ENCODE measurements at places on chromosomes 11 and 22.

DNA sequence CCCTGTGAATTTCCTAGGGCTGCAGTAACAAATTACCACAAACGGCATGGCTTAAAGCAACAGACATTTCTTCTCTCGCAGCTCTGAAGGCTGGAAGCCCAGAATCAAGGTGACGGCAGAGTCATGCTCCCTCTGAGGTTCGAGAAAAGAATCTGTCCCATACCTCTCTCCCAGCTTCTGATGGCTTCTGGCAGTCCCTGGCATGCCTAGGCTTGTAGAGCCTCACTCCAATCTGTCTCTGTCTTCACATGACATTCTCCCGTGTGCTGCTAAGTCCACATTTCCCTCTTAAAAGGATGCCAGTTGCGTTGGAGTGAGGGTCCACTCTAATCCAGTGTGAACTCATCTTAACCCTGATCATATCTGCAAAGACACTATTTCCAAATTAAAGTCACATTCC, 116.2 kb downstream of the NECTIN1 start:
- no peak for DNase-seq

DNA sequence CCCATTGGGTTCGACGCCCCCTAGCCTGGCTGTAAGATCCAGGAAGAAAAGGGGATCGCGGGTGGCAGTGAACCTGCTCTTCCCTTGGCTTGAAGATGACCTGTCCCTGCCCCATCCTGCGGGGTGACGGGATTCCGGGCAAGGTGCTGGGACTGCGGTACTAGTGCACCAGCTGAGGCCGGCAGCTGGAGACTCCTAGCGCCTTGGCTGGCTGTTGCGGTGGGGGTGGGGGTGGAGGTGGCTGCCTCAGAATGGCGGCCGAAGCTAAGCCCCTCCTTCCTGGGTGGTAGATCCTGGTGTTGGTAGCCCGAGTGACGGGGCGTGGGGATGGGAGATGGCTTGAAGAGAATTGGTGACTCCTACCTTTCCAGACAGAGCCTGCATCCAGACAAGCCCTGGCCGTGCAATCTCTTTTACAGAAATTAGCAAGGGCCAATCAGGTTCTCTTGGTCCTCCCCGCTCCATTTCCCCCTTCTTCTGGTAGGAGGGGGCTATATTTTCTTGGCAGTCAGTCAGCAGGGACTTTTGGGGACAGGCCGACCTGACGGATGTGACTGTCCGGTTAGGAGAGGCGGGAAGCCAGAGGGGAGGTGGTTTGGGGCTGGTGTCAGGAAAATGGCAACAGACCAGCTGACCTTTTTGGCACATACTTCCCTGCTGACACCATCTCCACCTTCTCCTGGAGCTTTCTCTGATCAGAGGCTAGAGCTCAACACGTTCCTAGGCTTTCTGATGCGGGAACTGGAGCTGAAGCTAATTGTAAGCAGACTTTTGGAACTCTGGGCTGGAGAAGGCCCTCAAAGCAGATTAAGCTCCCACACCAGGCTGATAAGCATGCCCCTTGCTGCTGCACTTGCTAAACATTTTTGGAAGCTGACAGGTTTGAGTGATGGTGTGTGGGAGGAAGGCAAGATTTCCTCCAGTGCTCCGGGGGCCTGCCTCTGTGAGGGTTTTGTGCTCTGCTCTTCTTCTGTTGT, 2.0 kb downstream of the NAV2 start:
- DNase-seq: no peak

GRCh38 chr11:9796266-9796665, 132.4 kb downstream of the SWAP70 start:
- DNase-seq: no peak

DNA sequence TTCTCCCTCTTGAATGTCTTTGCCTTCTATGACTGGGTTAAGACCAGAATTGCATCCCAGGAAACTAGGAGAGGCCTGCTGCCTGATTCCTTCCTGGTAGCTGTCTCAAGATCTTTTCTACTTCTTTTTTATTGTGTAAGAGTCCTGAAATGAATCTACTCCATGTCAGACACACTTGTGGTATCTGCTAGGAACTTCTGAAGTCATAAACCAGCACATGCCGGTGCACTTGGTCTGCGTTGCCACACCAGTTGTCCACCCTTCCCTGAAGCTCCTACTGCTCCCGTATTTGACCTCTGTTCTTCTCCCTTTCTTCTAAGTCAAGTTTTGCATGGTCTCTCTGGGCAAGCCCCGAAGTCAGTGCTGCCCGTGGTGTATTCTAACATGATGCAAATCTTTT, 644.2 kb downstream of the ETS1 start:
- DNase-seq: no peak

DNA sequence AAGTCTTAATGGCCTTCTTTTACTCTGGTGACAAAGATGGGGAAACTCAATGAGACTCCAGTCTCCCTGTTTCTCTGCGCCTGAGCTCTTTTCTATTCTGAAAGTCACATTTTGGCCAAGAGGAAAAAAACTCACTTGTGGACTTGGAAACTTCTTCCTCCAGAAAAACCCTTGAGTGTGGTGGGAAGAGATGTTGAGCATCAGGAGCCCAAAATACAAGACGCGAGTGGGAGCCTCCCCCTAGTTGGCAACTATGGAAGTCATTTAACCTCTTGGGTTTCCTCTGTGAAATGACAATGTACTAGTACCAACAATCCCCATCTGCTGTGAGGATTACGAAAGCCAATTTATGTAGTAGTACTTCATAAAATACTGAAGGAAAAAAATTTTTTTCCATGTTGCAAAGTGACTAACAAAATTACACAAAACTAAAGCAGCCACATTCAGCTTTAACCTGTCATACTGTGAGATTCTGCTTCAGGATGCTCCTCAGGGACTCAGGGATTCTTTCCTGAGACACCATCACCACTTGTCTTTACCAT, 524 bp upstream of the SLC25A17 start:
- no peak for DNase-seq

DNA sequence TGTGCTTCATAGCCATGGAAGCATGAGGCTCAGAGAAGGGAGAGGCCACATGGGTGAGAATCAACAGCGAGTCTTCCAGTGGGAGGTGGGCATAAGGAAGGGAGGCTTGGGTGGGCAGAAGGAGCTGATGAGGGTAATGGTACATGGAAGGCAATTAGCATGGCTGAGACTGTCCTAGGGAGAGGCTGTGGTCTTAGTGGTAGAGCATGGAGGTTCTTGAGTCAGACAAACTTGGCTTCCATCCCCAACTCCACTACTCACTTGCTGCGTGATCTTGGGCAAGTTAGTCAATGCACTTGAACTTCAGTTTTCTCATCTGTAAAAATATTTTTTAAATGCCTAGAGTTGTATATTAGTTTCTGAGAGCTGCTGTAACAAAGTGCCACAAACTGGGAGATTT, 227.2 kb upstream of the E2F8 start:
- no peak for DNase-seq

DNA sequence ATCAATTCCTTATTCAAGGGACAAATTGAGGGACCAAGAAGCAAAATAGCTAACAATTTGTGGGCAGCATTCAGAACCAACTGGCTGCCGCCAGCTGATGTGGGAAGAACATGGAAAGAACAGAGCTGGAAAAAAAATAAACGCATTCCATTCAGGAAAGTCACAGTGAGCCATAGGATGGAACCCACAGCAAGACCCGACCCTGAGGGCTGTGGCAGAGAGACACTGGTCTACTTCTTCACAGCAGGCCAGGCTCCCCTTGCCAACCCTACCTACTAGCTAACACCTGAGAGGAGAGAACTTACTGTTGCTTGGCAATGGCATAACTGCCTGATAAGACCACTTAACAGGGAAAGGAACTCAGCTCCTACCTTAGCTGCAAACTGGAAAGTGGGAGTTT, 123.5 kb upstream of the APOA1 start:
- no peak for DNase-seq

DNA sequence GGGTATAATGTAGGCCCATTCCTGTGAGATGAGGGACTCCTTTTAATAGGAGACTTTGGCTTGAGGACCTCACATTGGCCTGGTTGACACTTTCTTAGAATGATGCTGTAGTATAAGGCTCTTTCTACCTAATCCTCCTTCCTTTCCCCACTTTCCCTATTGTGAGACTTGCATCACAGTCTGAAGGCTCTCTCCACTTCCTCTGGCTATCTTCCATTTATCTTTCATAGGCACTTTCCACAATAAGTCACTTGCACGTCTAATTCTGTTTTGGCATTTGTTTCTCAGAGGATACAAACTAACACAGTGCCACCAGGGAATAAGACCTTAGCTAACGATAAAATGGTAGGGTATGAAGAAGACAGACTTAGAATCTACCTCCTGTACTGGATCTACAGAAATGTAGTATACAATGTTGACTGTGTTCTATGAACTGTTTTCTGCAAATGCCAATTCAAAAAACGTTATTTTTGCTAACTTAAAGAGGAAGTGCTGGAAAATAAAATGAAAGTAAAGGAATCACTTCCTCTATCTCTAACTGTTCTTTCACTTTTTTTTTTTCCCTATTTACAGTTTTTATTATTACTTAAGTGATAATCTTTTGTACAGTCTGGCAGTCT, 17.9 kb upstream of the PDE3B start:
- DNase-seq: no peak

DNA sequence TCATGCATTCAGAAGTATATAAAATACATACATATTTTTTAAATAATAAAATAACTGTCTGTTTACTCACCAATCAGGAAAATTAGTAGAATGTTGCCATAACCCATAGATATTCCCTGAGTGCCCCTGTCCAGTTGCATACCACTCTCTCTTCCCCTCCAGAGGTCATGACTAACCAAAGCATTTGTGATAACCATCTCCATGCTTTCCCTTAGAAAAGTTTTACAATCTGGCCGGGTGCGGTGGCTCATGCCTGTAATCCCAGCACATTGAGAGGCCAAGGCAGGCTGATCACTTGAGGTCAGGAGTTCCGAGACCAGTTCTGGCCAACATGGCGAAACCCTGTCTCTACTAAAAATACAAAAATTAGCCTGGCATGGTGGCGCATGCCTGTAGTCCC, 33.2 kb upstream of the LDHA start:
- no peak for DNase-seq

DNA sequence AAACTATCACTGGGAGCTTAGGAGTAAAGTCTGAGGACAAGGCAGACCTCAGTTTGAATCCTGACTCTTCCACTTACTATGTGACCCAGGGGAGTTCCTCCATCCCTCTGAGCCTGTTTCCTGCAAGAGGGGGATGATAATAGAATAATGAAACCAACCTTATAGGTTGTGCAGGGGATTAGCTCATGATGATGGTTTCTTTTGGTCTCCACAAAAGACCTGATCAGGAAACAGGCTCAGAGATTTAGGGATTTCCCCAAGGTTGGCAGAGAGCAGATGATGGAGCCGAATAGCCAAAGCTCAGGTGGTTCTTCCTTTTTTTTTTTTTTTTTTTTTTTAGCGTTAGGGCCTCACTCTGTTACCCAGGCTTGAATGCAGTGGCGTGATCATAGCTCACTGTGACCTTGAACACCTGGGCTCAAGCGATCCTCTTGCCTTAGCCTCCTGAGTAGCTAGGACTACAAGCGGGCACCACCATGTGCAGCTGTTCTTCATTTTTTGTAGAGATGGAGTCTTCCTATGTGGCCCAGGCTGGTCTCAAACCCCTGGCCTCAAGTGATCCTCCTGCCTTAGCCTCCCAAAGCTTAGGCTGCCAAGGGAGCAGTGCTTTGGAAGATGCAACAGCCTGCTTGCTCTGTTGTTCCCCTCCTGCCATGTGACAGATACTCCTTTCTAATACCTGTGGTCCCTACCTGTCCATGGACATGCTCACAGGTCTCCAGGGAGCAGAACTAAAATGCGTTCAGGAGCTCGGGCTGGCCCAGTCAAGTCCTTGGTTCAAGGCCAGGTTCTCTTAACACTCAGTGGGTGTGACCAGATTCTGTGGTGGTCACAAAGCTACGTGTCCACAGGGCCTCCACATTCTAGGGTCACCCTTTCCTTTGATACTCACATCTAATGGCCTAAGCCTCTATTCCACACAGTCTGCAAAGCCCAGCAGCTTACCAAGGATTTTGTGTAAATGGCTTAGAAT, 22.3 kb downstream of the PATZ1 start:
- DNase-seq: no peak

- DNase-seq: no peak
Measured at GRCh38 chr11:84541731-84542340, 1085.3 kb downstream of the DLG2 start.

GRCh38 chr11:72705442-72706365, 31.5 kb upstream of the PDE2A start:
- no peak for DNase-seq

DNA sequence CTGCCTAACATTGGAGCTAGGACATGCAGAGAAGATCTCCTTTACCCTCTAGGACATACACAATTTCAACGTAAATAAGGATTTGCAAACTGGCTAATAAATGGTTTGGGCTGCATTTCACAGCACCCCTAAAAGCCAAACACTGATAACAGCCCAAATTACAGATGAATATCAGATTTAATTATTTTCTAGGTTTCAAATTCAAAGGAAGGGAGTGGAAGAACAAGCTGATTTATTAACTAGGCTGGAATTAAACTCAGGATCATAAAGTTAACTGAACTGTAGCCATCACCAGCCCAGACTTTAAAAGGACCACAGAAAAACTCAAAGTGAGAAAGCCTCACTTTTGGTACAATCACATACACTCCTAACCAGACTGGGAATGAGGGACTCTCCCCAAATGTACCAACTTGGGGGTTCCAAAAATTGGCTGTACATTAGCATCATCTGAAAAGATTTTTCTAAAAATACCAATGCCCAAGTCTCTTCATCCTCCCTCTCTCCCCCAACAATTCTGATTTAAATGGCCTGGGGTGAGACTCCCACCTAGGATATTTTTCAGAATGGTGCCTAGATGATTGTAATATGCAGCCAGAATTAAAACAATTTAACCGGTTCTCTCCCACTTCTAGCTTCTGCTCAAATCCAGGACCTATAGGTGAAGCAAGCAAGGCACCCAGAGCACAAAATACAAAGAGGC, 43.5 kb downstream of the SYTL2 start:
- DNase-seq: no peak

GRCh38 chr11:8032576-8033304, 45.6 kb downstream of the EIF3F start:
- no peak for DNase-seq

GRCh38 chr11:105911454-105911853, 110.6 kb downstream of the MSANTD4 start:
- no peak for DNase-seq

GRCh38 chr11:125410091-125410490, 86.0 kb downstream of the FEZ1 start:
- DNase-seq: no peak

DNA sequence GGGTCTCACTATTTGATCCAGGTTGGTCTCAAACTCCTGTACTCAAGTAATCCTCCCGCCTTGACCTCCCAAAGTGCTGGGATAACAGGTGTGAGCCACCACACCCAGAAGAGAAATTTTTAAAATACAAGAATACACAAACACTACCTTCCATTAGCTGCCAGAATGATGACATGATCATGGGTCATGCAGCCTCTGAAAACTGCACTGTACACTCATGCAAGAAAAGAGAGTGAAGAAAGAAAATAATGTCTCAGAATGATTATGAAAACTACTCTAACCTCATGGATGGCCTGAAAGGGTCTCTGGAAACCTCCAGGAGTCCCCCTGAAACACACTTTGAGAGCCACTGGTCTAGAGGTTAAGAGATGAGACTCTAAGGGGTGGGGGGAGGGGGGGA, 18.8 kb downstream of the VPS37C start:
- DNase-seq: no peak

- no peak for DNase-seq
Measured at GRCh38 chr22:43481568-43482317, 69.9 kb downstream of the MPPED1 start.

All from stimulated activated CD8-positive, alpha-beta memory T cell treated with anti-CD3 and anti-CD28 coated beads, Interleukin-7, amount 100 ng/mL, for 1 hour (primary cell).